ENCODE measurements at places on chromosomes 5 and 9. TPM values are rescaled to one million over a fixed set of nuclear protein-coding genes. Genes with fewer than 3 reads are reported as not detected.

- no peak for DNase-seq
Observed at GRCh38 chr5:172235827-172236736, 42.1 kb downstream of the EFCAB9 start.

DNA sequence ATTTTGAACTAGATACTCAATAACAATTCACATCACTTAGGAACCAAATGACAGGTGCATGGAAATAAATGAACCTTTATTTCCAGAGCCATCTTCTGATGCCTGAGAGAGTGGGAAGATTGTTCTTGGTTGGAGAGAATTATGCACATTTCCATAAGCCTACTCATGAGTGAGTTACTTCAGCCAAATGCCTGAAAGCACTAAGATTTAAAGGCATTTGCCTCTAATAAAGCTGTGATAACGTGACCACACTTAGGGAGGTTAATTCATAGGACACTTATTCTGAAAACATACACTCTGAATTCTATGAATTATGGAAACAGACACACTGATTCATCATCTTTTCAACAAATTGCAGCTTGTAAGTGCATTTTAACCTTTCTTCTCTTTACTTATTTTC lies 40.0 kb downstream of the KCTD16 start:
- no peak for DNase-seq

Gene ZNF366
- 3.7 TPM for total RNA-seq

Gene PRR16
- 18.1 TPM for total RNA-seq

DNA sequence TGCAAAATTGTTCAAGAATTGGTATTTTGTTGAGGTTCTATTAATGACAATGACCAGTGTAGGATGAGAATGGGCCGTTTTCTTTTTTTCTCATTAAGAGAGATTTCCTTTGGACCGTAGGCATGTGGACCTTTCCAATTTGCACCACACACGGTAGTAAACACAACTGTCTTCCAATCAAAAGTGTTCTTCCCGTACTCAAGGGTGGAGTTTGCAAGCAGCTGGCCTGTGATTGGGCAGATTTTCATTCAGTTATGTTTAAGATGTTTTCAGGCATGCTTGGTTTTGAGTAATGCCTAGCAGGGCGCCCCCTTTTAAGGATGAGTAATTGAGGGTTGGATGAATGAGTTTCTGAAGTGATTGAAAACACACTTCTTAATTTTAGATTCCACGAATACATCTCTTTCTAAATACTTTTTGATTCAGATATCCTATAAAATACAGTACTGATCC lies 2.5 kb downstream of the KDM3B start:
- DNase-seq = no peak

Gene SLC6A3
- total RNA-seq = 0.19 TPM

DNA sequence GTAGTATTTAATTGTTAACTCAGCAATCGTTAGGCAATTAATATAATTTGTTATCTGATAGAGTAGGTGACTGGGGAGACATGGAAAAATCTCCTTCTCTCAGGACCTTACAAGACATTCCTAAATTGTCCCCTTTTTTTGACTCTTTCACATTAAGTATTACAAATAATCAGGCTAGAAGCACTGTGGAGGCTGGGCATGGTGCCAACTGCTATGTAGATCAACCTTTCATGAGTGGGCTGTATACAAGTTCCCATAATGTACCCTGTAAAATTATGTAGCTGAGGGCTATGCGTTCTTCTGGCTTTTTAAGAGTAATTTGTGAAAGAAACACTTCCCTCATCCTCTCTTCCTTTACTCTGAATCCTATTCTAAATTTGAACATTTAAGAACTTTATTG lies 140.2 kb downstream of the NFIB start:
- DNase-seq = no peak

DNA sequence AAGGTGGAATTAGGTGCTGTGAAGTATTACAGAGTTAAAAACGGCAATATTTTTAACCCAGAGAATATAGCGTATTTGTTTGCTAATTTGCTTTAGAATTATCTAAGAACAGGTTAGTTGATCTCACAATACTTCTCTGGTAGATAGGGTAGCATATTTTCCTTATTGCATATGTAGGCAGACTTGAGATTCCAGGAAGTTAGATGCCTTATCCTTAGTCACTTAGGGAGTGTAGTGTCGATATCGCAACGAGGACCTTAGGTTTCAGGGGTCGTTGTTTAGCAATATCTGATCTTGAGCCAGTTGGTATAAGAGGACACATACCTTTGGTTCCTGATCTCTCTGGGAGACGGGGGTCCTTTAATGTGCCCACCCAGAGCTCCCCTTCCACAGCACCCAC lies 28.5 kb upstream of the IL6ST start:
- DNase-seq = no peak

- DNase-seq = no peak
Observed at GRCh38 chr5:174601946-174602345, 122.4 kb upstream of the MSX2 start.

DNA sequence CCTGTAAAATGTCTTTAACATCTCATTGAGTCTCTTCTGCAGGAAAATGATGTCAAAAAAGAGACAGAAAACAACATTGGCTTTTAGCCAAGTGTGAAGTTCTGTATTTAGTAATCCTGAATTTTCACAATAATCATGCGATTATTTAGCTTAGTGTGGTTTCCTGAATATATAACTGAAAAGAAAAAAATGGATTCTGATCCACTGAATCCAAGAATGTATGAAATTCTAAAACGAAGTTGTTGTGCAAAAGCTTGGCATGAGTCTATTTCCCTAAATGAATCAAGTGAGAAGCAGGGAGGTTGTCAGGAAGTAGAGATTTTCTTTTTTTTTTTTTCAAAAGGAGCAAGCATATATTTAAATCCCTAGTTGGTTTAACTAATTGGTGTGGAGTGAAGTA lies 145.9 kb upstream of the CDH6 start:
- DNase-seq = no peak

Data from cardiac septum (tissue), 1 donor.